Central memory CD4-positive, alpha-beta T cell (primary cell): ENCODE measurements at places on chromosomes 12 and 14.
A peak's percentile ranks its signal among the peaks of the same experiment; 100 is the strongest.

GRCh38 chr12:46454981-46455380 lies 82.4 kb upstream of the SLC38A2 start:
- no peak for DNase-seq

- no peak for DNase-seq
These were observed 91.6 kb upstream of the PTPRQ start for GRCh38 chr12:80352474-80352873.

GRCh38 chr12:127300753-127301152 lies 966.2 kb upstream of the TMEM132C start:
- no peak for DNase-seq

- DNase-seq: no peak
These were observed 10.6 kb downstream of the MYO1H start for GRCh38 chr12:109358154-109358869.

DNA sequence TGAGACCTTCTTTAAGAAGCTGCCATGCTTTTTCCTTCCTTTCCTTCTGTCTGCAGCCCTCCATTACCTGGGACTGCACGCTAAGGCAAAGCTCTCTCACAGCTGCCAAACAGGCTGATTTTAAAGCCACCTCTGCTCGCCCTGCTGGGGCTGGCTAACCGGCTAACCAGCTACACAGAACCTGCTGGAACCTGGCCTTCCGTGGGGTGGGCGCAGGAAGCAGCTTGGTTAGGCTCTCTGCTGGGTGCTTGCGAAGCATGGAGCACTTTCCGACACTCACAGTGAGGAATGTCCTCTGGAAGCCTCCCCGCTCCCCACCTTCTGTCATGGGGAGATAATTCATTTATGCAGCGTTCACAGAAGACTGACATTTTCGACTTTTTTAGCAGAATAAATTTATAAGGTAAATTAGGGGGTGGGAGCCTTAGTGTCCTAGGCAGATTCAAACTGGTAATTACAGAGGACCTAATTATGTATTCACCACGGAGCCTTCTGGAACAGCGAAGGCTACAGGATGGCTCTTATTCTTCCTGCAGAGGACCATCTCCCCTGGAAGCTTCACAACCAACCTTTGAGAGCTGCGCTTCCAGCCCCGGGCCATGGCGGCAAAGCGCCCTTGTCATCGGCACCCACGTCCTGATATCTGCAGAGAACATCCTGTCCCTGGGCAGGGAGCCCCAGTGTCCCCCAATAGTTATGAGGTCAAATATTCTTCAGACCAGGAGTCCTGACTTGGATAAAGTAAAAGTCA lies 12.4 kb upstream of the BCL11B start:
- DNase-seq: no peak

- DNase-seq: no peak
These were observed 423.8 kb downstream of the NRXN3 start for GRCh38 chr14:78593949-78594348.

DNA sequence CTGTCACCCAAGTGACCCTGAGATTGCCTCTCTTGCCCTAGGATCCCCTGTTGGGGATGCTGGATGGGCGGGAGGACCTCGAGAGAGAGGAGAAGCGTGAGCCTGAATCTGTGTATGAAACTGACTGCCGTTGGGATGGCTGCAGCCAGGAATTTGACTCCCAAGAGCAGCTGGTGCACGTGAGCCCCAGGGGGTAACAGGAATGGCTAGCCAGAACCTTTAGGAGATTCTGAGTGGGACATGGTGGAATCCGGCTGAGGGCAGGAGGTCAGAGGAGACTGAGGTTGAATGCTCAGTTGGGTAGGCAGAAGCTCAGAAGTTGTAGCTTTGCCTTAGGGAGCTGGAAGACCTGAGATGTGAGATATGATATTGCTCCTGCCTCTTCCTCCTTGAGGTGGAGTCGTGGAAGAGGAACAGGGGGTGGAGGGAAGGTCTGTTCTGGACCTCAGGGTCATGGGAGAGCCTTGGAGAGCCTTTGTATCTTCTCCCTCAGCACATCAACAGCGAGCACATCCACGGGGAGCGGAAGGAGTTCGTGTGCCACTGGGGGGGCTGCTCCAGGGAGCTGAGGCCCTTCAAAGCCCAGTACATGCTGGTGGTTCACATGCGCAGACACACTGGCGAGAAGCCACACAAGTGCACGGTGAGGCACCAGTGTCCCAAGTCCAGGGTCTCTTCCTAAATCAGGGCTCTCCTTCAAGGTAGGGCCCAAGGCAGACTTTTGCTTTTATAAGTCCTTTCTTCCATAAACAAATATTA lies 6.3 kb downstream of the GLI1 start:
- DNase-seq: no peak

- peak; percentile 68 for DNase-seq
These were observed 2.4 kb upstream of the TNS2 start for GRCh38 chr12:53047221-53048032.

GRCh38 chr12:117387832-117388231 lies 26.4 kb upstream of the NOS1 start:
- DNase-seq: no peak

- DNase-seq: no peak
These were observed 196.2 kb upstream of the ARHGAP5 start for GRCh38 chr14:31880935-31881334.

GRCh38 chr14:78182722-78183121 lies 12.5 kb downstream of the NRXN3 start:
- DNase-seq: no peak

DNA sequence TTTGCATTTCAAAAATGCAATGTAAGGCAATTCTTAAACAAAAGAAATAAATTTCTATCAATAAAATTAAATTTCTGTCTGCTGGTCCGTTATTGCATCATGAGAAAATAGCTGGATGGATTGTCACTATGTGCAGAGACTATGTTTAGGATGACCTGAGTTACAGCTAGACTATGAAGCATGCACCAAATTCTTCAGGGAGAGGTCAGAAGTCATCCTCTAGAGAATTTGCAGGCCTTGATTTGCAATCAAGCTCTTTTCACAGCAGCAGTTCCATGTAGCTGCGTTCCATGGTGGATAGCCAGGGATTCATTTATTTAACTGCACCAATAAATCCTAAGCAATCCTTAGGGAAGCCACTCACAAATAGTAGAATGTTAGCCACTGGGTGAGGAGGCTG lies 253.7 kb downstream of the MSRB3 start:
- no peak for DNase-seq

DNA sequence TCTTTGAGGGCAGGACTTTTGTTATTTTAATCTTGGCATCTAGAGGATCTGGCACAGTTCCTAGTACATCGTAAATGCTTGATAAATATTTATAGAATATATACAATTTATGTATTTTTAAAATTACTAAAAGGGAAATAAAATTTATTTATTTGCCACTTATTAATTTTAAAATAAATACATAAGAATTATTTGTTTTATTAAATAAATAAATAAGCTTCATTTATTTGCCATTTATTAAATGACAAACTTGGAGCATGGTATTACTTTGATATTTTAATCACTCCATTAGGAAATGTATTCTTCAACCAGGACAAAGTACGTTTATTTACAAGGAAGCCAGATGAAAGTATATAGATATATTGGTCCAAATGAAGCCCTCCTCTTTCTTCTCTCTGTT lies 118.7 kb upstream of the LRIG3 start:
- no peak for DNase-seq

GRCh38 chr12:91880528-91880927 lies 265.1 kb downstream of the BTG1 start:
- no peak for DNase-seq

- DNase-seq: no peak
These were observed 11.5 kb upstream of the KRT80 start for GRCh38 chr12:52203079-52203921.

GRCh38 chr14:23702656-23703426 lies 66.7 kb downstream of the DHRS2 start:
- no peak for DNase-seq

DNA sequence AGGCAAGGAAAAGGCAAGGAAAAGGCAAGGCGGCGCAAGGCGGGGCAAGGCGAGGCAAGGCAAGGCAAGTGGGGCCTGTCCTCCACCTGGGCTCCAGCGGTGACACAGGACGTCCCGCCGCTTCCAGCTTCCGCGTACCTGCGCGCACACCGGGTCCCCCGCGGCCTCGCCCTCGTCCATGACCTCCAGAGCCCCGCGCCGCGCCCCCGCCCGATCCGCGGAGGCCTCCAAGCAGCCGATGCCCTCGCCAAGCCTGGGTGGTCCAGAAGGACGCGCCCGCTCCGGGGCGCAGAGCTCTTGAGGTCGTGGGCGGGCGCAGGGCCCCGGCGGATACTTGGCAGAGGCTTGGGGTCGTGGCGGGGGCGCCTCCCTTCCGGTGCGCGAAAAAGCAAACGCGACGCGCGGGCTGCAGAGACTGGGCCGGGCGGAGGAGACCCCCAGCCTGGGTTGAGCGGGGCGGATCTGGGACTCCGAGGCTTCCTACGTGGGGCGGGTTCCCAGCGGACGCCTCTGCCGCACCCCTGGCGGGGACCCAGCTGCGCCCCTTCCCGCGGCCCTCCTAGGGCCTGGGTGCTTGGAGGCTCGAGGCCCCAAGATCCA lies 60.8 kb upstream of the EIF5 start:
- DNase-seq: no peak

DNA sequence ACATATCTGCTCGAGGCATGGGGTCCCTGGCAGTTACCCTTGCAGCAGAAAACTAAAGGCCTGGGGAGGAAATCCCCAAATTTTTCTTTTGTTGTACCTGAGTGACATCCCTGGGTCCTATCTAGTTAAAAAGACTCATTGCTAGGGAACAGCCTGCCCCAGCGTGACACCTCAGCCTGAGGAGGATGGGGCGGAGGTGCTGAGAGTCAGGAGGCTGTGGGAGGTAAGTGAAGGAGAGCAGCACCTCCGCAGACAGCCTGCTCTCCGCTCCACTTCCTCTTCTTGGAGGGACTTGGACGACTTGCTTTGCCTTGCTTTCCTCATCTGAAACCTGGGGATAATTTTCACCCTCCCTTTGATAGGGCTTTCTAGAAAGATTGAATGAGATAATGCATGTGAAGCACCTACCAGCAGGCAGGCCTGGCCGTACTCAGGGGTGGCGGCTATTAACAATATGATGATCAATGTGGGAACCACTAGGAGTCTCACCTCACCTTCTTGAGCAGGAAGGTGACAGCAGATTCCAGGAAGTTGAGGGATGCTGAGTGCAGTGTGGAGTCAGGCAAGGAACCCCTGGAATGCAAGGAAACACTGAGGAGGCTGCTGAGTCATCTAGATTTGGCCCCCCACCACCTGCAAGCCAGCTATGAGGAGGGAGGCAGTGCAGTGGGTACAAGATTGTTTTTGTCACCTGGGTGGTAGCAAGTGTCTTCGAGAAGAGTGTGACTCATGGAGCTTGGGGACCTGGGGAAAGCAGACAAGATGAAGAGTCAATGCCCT lies 23.2 kb downstream of the UBE3B start:
- DNase-seq: no peak

DNA sequence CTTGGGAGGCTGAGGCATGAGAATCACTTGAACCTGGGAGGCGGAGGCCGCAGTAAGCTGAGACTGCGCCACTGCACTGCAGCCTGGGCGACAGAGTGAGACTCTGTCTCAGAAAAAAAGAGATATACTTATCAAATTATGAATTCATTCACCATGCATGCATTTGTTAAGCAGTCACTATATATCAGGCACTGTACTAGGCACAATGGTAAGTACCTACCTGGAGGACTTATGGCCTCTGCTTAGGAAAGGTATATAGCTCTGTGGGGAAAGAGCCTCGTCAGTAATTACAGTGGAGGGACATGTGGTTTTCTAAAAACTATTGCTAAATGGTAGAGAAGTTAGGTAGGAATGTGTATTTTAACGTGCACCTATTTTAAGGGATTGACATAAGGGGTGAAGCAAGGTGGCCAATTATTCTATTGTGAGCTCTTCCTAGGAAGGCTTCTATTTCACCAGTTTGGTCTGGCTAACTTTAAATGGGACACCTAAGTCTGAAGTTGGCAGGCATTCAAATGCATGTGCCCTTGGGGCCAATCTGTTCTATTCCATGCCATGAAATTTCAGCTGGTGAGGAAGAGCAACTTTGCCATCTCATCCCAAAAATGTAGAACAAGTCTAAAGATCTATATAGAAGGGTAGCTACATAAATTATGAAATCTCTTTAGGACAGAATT lies 15.0 kb downstream of the TCP11L2 start:
- DNase-seq: no peak

DNA sequence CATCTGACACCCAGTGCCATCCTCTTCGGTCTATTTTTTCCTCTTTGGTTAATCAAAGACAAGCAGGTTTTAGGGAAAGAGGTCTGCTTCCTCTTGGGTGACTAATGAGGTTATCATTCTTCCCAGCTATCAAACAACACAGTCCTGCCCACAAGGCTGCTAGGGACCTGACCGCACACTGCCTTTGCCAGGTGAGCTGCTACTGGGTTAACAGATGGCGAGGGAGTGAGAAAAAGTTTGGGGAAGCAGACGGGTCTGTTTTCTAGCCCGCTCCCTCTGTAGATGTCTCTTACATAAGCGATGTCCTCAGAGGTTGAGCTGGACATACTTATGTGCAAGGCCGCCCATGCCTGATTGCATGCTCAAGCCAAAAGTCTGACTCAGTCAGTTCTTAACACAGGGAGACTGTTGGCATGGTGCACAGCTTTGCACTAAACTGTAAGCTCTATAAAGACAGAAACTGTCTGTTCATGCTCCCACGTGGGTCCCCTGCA lies 94.1 kb downstream of the SLC15A4 start:
- no peak for DNase-seq

DNA sequence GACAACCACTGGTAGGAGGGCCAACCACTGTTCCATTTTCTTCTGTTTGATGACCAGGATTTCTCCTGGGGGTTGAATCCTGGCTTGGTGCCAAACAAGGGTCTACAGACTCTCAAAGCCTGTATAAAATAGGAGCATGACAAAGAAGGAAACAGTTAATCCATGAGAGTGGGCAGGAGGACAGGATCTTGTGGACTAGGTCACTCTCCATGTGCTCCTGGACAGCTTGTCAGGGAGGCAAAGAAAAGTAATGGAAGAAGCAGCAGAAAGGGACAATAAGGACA lies 243.7 kb downstream of the AKAP6 start:
- no peak for DNase-seq

GRCh38 chr14:22433069-22433468 lies 156.0 kb downstream of the DAD1 start:
- DNase-seq: no peak

DNA sequence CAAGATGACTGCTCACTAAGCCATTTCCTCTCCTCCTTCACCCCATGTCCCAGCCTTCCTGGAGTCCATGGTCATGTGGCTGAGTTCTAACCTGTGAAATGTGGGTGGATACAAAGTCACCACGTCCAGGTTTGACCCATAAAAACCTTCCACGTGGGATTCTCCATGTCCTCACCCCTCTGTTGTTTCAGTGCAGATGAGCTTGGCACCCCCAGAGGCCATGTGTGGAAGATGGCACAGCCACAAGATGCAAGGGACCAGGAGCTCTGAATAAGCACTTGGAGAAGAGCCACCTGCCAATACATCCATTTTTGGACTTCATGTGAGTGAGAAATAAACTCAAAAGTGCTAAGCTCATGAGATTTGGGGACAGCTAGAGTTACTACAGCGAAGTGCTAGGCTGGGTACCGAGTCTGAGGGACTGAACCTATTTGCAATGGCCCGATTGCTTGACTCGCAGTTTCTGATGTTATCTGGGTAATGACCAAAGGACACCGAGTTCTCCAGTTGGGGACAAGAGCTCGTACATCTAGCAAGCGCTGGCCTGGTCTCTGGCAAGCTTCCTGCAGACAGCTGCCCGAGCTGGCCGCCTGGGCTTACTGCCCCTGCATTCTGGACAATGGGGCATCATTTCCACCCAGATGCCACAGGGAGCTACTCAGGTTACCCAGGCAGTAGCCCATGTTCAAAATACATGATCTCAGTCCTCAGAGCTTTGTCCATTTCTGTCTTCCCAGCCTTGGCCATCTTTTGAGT lies 7.7 kb upstream of the SLC24A4 start:
- DNase-seq: no peak

- DNase-seq: no peak
These were observed 248.6 kb downstream of the BCL11B start for GRCh38 chr14:99023371-99023770.
